ENCODE measurements at places on chromosomes 16 and 17. TPM values are rescaled to one million over a fixed set of nuclear protein-coding genes. Genes with fewer than 3 reads are reported as not detected.

SLC13A2 gene
- not detected for total RNA-seq

SSTR5 gene
- not detected for total RNA-seq

KRT39 gene
- total RNA-seq: not detected

CA7 gene
- total RNA-seq: not detected

DNA sequence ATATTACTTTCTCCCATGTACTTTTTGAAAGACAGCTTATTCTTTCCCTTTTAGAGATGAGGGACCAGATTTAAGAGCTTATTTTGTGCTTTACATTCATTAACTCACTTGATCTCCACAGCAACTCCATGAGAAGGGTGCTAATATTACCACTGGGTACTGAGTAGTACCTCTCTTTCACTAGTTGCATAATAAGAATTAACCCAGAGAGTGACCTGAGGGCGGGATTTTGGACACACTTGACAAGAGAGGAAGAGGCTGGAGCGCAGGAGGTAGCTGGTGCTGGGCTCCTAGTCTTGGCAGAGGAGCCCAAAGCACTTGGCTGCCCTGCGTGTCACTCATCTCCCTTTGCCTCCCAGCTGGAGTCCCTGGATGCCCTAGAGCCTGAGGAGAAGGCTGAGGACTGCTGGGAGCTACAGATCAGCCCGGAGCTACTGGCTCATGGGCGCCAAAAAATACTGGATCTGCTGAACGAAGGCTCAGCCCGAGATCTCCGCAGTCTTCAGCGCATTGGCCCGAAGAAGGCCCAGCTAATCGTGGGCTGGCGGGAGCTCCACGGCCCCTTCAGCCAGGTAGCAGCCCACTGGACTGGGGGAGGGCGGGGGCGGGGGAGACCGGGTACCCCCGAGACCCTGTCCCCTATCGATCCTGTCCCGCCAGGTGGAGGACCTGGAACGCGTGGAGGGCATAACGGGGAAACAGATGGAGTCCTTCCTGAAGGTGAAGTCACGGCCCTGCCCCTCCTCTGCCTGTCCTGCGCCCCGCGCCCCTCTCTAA, 1.7 kb upstream of the MAZ start:
- peaks cover 2% of the 10 kb centered on the region for H3K36me3 ChIP-seq
- peaks cover 38% of the 10 kb centered on the region for H3K4me1 ChIP-seq
- H3K27me3 ChIP-seq: no peaks in the 10 kb centered on the region
- H3K4me3 ChIP-seq: peak overlapping the region; percentile 100
- H3K27ac ChIP-seq: peak overlapping the region; percentile 100

DNA sequence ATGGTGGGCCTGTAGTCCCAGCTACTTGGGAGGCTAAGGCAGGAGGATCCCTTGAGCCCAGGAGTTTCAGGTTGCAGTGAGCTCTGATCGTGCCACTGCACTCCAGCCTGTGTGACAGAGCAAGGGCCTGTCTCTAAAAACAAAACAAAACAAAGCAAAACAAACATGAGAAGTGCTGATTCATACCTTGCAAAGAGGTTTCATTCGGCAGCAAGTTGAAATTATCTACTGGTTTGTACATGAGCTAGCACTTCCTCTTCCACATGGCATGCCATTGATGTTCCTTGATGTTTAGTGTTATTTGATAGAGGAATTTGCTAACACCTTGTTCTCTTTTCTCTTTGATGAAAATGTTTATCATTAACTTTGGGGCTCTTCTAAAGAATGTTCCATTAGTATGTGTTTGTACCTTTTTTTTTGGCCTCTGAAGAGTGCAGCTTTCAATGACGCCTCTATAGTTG, 50.6 kb downstream of the SPECC1 start:
- H3K27ac ChIP-seq: no peak overlapping the region
- H3K27me3 ChIP-seq: peaks cover 27% of the 10 kb centered on the region
- H3K36me3 ChIP-seq: no peaks in the 10 kb centered on the region
- no peak overlapping the region for H3K4me3 ChIP-seq

DNA sequence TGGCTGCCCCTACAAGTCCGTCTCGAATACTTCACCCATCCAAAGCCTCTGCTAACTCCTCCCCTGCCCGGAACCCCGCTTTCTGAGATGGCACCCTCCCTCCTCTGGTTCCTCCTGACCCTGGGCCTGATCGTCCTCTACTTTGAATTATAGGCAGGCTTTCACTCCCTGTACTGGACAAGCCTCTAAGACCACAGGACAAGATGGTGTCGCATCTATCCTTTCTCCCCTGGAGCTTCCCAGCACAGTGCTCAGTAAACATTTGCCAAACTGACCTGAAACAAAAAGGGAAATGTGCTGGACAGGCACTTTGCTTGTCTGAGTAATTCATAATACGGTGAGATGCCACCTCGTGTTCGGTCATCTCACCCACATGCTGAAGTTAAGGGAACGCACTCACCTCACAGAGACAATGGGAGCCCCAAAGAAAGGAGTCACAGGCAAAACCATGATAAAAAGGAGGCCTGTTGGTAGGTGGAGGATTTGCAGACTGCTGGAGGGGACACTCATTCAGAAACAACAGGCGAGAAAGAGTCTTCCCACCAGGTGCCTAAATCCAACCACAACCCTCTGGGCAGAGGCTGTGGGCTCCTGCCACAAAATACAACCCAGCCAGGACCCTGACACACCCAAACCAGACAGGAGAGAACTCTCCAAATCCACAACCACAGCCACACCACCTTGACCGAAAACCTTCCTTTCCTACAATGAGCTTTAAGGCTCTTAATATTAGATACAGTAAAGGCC, 28.2 kb downstream of the SNN start:
- peak overlapping the region; percentile 54 for H3K27ac ChIP-seq
- no peaks in the 10 kb centered on the region for H3K27me3 ChIP-seq
- H3K4me3 ChIP-seq: peak overlapping the region; percentile 60
- DNase-seq: no peak
- peaks cover 12% of the 10 kb centered on the region for H3K36me3 ChIP-seq

GRCh38 chr16:14249291-14250032, 178.3 kb downstream of the MRTFB start:
- H3K27ac ChIP-seq: no peak overlapping the region
- no peak for DNase-seq
- H3K4me3 ChIP-seq: no peak overlapping the region
- H3K27me3 ChIP-seq: no peaks in the 10 kb centered on the region
- H3K4me1 ChIP-seq: peaks cover 3% of the 10 kb centered on the region

GRCh38 chr17:79654960-79655382, 44.1 kb upstream of the RBFOX3 start:
- H3K27me3 ChIP-seq: peaks cover 45% of the 10 kb centered on the region
- no peak overlapping the region for H3K27ac ChIP-seq
- no peak overlapping the region for H3K4me3 ChIP-seq
- peaks cover 4% of the 10 kb centered on the region for H3K4me1 ChIP-seq

- DNase-seq: no peak
- peaks cover 2% of the 10 kb centered on the region for H3K4me1 ChIP-seq
- H3K4me3 ChIP-seq: no peak overlapping the region
- peaks cover 1% of the 10 kb centered on the region for H3K36me3 ChIP-seq
- no peak overlapping the region for H3K27ac ChIP-seq
Observed at GRCh38 chr17:77737442-77738265, 220.8 kb upstream of the TNRC6C start.

DNA sequence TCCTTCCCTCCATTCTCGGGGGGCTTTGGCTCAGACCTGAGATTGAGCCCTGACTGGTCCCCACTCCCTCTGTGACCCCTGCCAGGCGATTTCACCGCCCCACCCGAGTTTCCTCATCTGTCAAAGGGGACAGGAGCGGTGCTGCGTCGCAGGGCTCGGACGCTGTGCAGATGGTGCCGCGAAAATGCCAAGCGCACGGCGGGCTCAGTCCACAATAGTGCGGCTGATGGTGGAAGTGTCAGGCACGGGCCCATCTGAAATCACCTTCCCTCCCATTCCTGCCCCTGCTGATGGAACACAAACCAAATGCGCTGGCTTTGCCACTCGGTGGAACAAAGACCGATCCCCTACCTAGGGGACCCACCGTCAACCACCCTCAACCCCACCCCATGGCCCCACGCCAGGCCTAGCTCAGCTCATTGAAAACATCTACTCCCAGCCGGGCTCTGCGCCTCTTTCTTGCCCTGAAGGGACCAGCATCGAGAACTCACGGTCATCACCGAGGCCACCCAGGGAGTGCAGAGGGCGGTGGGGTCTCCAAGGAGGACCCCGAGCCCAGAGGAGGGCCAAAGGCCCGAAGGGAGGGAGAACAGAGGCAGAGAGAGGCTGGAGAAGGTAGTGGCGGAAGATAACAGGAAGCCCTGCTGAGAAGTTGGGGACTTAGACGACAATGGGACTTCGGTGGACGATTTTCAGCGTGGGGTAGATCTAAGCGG, 1.4 kb downstream of the CARHSP1 start:
- DNase-seq: no peak
- peaks cover 4% of the 10 kb centered on the region for H3K36me3 ChIP-seq
- H3K27ac ChIP-seq: peak overlapping the region; percentile 88
- peaks cover 30% of the 10 kb centered on the region for H3K4me1 ChIP-seq
- no peaks in the 10 kb centered on the region for H3K27me3 ChIP-seq

DNA sequence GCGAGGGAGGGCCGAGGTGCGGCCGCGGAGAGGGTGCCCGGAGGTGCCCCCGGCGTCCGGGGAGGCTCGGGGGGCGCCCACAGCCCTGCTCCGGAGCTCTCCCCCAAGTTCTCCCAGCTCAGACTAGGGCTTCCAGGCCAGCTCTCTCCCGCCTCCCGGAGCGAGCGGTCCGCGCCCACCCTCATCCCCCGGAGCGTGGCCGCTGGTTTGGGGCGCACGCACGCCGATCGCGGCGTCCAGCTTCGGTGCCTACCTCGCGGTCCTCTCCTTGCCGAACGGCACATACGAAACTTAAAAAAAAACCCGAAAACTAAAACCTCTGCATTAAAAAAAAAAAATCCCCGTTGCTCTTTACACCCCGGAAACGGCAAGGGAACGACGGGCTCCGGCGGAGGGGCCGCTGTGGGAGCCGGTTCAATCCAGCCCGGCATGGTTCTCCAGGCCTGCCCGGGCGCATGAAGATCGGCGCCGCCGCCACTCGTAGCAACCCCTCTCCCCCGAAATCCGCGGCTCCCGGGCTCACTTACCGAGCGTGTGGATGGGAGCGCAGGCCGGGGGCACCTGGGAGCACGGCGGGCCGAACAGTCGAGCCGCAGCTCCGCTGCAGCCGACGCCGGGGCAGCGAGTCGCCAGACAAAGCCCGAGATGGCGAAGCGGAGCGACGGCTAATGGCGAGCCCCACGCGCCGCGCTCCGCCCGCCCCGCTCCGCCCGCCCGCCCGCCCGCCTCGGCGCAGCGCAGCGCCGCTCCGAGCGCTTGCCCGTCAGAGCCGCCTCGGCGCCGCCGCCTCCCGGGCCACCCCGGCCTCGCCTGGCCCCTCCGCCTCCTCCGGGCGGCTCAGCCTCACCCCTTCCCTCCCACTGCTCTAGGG, 973 bp upstream of the UBTF start:
- H3K36me3 ChIP-seq: peaks cover 9% of the 10 kb centered on the region

DNA sequence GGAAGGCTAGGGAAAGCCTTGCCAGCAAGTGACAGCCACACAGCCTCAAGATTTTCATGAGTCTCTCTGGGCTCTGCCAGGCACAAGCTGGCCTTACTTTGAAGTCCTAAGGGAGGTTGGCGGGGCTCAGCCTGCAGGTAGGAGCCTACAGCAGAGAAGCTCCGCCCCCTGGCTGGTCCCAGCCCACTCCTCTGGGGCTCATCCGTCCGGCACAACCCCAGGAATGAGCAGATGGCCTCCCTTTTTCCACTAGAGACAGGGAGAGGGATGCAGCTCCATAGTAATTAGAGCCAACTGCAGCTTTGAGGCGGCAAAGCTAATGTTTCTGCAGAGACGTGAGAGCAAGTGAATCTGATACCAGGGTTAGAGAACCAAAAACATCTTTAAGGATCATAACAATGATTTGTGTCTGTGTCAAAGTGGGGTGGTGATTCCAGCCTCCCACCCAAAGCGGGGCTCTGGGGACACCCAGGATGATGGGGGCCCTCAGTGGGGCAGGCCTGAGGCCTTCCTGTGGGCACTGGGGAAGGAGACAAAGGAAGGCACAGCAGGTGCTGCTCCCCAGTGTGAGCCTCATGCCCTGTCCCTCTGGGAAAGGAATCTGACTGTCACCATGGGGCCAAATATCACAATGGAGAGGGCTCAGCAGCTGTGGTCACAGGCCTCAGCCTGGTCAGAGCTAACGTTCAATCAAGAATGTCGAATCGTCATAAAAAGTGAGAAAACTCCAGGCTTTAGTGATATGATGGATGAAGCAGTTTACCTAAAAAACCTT, 61.5 kb downstream of the RBFOX3 start:
- H3K4me3 ChIP-seq: no peak overlapping the region
- H3K27me3 ChIP-seq: peaks cover 34% of the 10 kb centered on the region
- H3K4me1 ChIP-seq: no peaks in the 10 kb centered on the region
- H3K36me3 ChIP-seq: no peaks in the 10 kb centered on the region

DNA sequence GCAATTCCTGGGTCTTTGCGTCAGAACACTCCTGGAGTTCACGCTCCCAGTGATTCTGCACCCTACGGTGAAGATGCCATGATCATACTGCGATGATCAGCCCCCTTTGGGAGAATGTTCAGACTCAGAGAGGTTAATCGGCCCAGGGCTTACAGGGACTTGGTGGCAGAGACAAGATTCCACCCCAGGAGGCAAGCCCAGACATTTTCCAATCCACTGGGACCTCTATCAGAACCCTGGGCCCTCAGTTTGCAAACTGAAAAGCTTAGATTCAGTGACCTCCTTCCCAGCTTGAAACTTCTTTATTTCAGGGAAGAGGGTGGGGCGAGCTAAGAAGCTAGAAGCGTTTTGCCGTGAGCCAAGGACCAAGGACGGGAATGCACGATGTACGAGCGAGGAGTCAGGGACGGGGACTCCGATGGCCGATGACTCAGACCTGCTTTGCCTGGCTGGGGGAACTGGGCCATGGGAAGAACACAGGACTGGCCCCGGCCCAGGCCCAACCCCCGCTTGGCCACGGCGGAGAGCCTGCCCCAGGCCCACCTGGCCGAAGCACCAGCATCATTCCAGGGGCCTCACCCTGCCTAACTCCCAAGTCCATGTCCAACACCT, 34.7 kb downstream of the SOCS3 start:
- no peak overlapping the region for H3K4me3 ChIP-seq

GRCh38 chr16:68296693-68297092, 14.1 kb downstream of the SLC7A6OS start:
- no peak for DNase-seq
- H3K27ac ChIP-seq: peak overlapping the region; percentile 88
- no peak overlapping the region for H3K4me3 ChIP-seq
- H3K27me3 ChIP-seq: no peaks in the 10 kb centered on the region
- H3K36me3 ChIP-seq: peaks cover 16% of the 10 kb centered on the region

All from T-helper 17 cell (primary cell).